NCI-H187 treated with DMSO at 0.1 percent for 48 hours (cell line): ENCODE measurements at places on chromosomes 3 and 15.

- no peak for DNase-seq
Measured at GRCh38 chr3:15638193-15638890, 36.8 kb downstream of the BTD start.

GRCh38 chr15:31367730-31368344, 41.2 kb downstream of the KLF13 start:
- DNase-seq, result no peak

GRCh38 chr15:36645106-36645505, 65.7 kb downstream of the CDIN1 start:
- DNase-seq, result no peak

- no peak for DNase-seq
Measured at GRCh38 chr15:68056097-68056865, 2.2 kb downstream of the PIAS1 start.

GRCh38 chr15:77181305-77182074, 110.6 kb upstream of the TSPAN3 start:
- no peak for DNase-seq

DNA sequence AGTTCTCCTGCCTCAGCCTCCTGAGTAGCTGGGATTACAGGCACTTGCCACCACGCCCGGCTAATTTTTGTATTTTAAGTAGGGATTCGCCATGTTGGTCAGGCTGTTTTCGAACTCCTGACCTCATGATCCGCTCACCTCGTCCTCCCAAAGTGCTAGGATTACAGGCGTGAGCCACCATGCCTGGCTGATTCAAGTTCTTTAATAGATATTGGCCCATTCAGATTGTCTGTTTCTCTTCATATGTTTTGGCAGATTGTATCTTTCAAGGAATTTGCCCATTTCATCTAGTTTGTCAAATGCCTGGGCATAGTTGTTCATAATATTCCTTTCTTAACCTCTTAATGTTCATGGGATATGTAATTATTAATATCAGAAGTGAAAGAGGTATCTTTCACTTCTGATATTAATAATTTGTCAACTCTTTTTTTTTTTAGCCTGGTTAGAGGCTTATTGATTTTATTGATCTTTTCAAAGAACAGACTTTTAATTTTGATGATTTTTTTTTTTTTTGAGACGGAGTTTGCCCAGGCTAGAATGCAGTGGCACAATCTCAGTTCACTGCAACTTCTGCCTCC, 40.2 kb upstream of the ZFAND6 start:
- no peak for DNase-seq

DNA sequence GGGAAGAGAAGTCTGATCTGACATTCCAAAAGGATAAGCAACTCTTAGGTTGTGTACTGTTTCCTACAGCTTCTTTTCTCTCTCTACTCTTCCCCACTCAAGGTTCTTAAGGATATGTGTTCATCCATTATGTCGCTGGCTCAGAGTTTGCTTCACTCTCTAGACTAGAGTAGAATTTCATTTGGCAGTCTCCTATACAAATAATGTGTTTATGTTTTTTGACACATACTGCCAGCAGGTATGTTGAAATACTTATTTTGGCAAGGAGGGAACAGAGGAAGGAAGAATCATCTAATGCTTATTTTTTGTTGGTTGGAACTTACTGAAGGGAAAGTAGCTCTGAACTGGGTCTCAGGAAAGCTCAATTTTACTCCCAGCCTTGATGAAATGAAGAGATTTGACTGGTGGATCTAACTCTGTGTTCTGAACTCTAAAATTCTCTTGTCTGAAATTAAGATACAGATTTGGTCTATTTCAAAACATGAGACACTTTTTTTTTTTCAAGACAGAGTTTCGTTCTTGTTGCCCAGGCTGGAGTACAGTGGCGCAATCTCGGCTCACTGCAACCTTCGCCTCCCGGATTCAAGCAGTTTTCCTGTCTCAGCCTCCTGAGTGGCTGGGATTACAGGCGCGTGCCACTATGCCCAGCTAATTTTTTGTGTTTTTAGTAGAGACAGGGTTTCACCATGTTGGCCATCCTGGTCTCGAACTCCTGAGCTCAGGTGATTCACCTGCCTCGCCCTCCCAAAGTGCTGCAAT, 7.6 kb upstream of the EMC3 start:
- DNase-seq, result no peak

DNA sequence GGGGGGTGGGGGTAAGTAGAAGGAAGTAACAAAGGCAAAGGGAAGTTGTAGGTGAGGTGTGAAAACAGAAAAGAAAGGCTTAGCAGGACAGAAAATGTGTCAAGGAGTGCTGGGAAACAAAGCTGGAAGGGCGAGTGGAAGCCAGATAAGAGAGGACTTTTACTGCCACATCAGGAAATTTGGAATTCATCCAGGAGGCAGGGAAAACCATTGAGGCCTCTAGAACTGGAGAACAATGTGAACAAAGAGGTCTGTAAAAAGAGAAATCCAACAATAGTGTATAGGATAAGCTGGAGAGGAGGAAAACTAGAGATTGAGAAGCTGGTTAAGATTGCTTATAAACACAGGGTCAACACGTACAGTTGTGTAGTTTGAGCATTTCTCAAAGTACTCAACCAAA, 116.6 kb downstream of the NTRK3 start:
- DNase-seq, result no peak

DNA sequence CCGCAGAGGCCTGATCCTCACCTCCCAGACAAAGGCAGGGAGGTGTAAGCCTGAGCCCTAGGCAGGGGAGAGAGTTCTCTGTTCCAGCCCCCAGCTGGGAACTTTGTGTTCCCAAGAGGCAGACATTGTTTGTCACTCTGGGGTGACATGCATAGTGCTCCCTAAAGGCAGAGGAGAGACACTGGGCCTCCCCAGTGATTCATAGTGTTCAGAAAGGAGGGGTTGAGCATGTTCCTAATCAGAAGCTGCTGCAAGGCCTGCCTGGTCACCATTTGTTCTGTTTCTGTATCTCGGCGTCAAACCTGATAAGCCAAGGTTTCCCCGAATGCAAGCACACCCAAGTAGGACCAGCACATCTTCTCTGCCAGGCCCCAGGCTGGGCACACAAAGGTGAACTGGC, 24.0 kb upstream of the SLC6A6 start:
- no peak for DNase-seq

DNA sequence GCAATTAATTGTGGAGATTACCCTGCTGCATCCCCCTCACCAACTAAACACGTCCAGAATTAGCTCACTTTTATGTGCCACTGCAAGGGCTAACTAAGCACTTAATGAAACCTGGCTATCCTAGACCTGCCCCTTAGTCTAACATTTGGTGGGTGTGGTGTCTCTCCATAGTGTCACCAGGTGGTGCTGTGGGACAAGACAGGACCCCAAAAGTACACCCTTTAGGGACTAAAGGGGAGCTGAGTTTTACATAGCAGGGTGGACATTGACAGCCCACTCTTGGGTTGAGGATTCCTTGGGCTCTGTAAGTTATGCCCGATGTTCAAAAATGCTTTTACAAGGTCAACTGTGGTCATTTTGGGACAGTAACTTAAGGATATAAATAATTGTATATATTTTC, 5.7 kb downstream of the DUT start:
- DNase-seq, result no peak

- DNase-seq, result no peak
Measured at GRCh38 chr3:60304112-60304511, 947.1 kb downstream of the FHIT start.

GRCh38 chr3:98136631-98137030, 6.1 kb downstream of the OR5H1 start:
- DNase-seq, result no peak

DNA sequence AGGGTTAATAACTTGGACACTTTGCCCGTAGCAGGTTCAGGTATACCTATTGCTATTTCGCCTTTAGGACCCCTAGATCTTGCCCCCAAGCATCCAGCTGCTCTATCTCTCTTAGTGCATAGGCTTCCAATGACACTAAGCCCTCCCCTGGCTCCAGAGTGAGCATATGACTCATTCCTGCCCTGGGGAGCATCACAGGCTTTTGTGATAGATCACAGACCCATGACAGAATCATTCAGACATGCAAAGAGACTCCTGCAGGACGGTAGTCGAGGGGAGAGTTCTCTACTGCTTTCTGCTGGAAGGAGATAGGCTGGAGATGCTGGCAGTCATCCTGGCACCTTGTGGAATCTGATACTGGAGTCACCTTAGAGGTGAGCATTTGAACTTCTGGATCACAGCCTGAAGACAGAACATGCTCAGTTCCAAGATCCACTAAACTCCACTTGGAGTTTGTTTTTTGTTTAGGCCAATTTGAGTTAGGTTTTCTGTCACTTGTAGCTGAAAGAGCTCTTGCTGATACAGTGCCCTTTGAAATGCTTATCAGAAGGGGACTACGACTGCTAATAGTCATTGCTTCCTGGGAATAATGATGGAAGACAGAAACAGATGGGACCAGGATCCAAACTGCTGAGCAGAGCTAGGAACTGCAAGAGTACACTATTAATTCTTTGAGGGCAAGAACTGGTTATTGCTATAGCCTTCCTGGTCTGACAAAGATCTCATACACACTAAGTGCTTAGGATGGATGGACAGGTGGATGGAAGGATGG, 11.0 kb downstream of the LYSMD2 start:
- peak; percentile 67 for DNase-seq

GRCh38 chr3:14847613-14848541, 29.1 kb downstream of the FGD5 start:
- no peak for DNase-seq

DNA sequence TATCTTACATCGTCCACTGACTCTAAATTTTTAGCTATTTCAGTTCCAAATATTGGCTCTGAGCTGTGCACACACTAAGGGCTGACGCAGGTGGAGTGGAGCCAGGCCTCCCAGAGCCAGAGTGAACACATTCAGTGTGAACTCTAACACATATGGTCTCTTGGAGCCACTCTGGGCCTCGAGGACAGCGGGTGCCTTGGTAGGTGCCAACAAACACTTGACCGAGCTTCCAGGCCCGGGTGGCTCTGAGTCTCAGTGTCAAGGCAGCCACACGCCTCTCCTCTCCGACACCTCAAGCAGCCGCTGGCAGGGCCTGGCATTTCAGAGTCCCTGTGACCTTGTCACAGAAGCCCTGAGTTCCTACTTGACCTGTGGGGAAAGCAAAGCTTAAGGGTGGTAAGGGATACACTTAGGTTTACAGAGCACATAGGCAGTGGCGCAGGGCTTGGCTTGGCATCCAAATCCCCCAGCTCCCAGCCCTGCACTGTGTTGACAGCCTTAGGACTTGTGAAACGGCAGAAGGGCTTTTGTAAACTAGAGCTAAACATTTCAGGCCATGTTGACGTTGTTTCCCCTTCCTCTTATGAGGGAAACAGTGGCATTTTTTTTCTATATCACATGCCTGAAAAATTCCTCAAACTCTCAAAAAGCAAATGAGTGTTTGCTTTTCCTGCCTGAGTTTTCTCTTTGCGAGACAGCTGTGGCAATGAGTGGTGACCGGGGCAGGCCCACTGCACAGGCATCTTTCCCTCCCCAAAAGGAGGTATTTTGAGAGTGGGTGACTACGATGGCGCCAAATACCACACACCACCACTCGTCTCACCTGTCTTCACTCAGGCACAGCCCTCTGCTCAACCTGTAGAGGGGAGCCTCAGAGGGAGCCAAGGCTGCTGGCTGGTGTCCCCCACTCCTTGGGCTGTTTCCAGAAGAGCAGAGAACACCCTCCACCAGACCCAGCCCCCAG, 60.8 kb downstream of the DAPK2 start:
- no peak for DNase-seq

DNA sequence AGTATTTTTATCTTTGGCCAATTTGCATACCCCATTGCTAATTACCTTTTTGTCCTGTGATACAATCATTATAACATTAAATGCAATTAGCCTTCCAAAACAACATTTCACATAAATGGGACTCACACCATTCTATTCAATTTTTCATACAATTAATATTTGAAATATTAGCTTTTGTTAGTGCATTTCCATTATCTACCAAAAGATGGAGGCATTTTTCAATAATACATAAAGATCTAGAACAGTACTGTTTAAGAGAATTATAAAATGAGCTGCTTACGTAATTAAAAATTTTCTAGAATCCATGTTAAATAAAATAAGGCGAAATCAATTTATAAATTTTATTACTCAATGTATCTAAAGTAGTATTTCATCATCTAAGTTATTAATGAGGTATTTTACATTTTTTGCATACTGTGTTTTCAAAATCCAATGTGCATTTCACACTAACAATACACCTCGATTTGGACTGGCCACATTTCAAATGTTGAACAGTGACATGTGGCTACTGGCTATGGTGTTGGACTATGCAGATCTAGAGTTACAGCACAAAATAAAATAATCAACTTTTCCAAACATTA, 74.3 kb downstream of the TJP1 start:
- DNase-seq, result no peak

DNA sequence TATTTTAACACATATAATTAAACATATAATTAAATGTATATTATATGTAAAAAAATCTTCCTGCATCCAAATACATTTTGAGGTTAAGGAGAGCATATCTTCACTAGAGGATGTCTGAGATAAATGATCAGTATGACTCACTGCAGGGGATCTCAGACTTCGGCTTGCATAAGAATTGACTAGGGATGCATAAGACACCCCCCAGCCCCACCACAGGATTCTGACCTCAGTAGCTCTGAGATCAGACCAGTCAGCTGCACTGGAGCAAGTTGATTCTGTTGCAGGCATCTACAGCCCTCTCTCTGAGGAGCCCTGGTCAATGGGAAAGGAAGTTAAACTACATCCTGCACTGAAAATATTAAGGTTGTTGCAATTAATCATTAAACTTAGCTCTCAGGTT, 29.0 kb upstream of the TBC1D21 start:
- no peak for DNase-seq

DNA sequence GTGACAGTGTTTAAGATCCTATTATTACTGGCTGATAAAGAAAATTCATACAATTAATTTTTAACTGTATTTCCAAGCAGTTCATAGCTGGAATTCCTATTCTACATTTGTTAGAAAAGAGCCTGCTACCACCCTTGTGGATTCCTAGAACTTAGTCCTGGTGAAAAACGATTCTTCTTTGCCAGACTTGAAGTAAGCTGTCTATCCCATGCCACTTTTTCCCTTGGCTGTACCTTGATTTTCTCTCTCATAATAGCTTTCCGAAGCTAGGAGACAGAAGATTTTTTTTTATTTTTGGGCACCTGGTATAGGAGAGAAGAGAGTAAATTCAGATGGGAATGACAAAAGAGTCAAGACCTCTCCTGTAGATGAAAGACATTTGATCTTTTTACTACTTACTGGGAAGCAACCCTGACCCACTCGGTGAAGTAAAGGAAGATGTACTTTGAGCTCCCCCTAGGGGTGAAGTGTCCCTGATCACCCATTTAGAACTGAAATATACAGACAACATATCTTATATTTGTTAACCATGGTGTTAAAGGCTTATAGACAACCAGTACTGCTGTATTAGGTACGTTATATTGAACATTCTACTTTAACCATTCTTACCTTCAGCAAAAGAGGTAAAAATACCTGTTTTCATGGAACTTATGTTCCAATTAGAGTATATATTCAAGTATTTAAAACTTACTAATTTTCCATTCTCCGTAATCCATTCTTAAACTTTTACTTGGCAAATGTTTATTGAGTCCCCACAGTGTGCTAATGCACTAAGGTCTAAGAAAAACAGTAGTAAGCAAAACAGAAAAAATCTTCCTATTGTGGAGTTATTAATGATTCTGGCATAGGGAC, 36.2 kb upstream of the C3orf38 start:
- DNase-seq, result peak; percentile 1
